ENCODE measurements at places on chromosomes 12 and 14.

DNA sequence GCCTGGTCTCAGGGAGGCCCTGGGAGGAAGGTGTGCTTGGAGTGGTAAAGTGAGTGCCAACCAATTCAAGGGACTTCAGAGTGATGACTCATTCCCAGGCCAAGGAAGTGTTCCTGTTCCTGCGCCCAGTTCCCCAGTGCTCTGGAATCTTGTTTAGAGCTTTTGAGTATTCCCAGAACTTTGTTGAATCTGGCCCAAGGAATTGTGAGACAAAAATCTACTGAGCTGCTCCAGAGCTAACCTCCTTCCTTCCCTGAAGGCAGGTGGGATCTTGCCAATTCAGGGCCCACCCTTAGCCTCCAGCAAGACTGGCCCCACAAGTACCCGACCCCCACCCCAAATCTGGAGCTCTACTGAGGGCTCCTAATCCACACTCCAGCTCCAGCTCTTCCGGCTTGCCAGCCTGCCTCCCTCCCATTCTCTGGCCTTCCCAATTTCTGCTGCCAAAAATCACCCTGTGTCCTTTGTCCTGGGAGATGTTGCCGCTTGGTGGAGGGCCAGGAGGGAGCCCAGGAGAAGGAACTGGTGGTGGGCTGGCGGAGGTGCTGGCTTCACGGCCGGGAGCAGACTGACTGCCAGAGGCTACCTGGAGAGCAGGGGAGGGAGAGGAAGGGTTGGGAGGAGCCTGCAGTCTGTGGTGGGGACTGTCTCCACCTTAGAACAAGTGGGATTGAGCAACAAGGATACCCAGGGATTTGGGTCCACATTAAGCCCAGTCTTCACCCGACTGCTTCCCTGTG lies 2.0 kb upstream of the ATN1 start:
- peak; percentile 89 for DNase-seq

GRCh38 chr14:43132441-43132840 lies 1374.6 kb downstream of the FSCB start:
- DNase-seq, result no peak

DNA sequence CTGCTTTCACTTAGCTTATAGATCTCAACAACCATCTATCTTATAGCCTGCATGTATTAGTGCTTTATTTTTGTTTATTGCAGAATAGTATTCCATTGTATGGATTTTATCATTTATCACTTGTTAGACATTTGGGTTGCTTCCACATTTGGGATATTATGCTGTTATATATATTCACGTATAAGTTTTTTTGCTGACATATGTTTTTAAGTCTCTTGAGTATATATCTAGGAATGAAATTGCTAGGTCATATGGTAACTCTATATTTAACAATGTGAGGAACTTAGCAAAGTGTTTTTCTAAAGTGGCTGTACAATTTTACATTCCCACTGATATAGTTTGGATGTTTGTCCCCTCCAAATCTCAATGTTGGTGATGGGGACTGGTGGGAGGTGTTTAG lies 208.1 kb downstream of the CPNE8 start:
- no peak for DNase-seq

DNA sequence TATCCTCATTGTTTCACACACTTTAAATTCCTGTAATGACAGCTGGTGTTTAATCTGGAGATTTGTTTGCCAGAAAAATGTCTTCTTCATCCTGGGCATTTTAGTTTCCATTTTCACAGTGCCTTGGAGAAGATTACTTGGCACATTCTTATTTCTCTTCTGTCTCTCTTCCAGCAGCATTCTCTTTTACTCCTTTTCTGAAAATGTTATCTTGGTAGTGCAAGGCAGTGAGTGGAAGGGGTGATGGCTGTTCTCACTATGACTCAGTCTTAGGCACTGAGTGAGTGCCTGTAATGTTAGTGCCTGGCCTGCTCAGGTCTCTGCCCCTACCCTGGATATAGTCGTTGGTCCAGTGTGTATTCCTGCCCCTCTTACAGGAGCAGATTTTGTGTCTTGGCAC lies 13.1 kb downstream of the CLECL1 start:
- DNase-seq, result no peak

DNA sequence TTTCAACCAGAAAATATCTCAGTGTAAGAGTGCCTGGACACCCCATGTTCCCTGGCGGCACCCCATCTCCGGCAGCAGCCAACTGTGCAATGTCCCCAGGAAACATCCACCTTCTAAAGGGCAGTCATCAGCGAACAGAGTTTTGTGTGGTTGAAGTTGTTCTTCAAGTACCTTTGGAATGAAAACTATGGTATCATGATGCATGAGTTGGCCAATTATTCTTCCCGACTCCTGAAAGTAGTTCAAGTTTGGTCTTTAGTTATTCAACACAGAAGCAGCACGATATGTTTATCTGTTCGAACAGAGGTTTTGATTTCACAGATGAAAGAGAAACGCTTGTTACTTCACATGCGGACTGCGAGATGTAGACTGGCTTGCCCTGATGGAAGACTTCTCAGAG lies 21.1 kb upstream of the TTC7B start:
- no peak for DNase-seq

GRCh38 chr12:93733358-93733757 lies 56.2 kb downstream of the CRADD start:
- peak; percentile 58 for DNase-seq

DNA sequence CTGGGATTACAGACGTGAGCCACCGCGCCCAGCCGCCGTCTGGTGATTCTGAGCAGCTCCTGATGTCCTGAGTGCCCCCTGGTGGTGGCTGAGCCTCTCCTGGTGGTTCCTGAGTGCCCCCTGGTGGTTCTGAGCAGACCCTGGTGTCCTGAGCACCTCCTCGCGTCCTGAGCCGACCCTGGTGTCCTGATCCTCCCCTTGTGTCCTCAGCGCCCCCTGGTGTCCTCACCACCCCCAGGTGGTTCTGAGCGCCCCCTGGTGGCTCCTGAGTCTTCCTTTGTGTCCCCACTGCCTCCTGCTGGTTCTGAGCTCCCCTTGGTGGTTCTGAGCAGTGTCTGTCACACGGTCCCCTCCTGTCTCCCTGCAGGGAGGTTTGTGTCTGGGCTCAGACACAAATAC lies 1304.9 kb downstream of the TMEM121 start:
- no peak for DNase-seq

DNA sequence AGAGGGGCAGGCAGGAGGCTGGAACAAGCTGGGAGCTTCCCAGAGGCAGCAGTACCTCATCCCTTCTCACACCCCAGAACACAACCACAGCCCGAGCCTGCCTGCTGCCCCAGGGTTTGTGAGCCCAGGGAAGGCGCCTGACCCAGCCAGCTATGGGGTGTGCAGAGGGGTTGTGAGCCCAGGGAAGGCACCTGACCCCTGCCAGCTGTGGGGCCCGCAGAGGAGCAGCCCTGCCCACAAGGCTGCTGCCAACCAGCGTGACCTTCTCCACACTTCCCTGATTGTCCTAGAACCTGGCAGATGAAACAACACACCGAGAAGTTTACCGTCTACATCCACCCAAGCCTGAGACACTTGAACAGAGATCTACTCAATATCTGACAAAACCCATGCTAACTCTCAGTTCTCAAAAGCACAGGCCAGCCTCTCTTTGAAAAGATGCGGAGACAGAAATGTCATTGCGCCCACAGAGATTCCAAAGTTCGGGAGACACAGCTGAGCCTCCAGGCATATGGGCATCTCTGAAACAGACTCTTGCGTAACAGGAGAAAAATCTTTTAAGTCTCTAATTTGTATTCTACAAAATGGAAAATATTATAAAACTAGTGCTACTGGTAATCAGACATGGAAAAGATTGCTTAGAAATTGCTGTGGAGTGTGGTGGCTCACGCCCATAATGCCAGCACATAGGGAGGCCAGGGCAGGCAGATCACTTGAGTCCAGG lies 47.3 kb downstream of the SFSWAP start:
- no peak for DNase-seq

- DNase-seq, result no peak
Observed at GRCh38 chr12:89047856-89048418, 304.4 kb downstream of the DUSP6 start.

DNA sequence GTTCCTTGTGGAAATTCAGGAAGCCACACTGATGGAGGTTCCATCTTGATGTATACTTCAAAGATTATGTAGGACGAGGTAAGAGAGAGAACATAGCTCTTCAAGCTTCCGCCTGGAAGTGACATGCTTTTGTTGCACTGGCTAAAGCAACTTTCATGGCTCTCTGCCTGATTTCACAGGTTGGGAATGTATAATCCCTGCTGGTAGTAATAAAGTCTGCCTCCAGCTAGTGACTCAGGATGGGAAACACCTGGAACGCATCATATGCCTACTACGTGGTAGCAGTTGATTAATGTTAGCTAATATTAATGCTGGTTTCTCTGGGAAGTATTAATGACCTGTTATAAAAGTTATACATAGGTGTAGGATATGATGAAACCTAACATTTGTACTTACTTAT lies 71.1 kb downstream of the PELI2 start:
- DNase-seq, result peak; percentile 98

- DNase-seq, result no peak
Observed at GRCh38 chr12:94031763-94032162, 116.6 kb upstream of the PLXNC1 start.

- no peak for DNase-seq
Observed at GRCh38 chr12:88235183-88235833, 93.2 kb downstream of the TMTC3 start.

- DNase-seq, result no peak
Observed at GRCh38 chr12:107547389-107547788, 138.2 kb upstream of the PWP1 start.

GRCh38 chr14:60532442-60532841 lies 23.5 kb downstream of the SIX6 start:
- DNase-seq, result peak; percentile 76

GRCh38 chr12:12503384-12504078 lies 59.1 kb downstream of the DUSP16 start:
- no peak for DNase-seq

DNA sequence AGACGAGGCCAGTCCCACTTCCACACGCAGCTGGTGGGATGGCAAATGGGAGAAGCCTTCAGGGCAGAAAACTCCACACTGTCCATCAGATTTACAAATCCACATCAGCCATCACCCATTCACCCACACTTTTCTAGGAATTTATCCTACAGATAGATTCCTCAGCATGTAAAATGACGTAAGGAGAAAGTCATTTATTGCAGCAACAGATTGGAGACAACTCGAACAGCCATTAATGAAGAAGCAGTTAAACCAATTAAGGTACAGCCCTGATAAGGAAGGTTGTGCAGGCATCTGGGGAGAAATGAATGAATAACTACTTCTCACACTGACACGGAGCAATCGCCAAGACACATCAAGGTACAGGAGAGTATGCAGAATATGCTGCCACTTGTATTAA lies 26.2 kb downstream of the PRKAB1 start:
- no peak for DNase-seq

DNA sequence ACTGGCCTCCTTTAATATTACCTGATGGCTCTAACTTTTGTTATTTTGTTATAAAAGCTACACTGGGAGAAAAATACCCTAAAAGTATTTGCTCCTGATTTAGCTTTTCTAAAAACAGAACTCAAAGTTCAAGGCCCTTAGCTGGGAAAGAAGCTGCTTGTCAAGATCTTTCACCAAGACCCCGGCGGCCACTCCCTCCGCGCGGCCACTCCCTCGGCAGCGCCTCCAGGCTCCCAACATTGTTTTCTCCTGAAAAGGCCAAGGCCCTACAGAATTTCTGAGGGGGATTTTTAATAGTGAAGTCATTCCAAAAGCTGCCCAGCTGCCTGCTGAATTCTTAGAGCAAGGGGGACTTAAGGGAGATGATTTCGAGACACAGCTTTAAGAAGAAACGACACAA lies 96.4 kb downstream of the NTN4 start:
- DNase-seq, result peak; percentile 40

- no peak for DNase-seq
Observed at GRCh38 chr14:68131907-68132306, 312.3 kb downstream of the RAD51B start.
